SK-MEL-5 (cell line): ENCODE measurements at places on chromosomes 6 and 20.

- peak; percentile 84 for DNase-seq
Measured at GRCh38 chr6:20092071-20092566, 120.2 kb downstream of the MBOAT1 start.

- DNase-seq, result peak; percentile 94
Measured at GRCh38 chr6:11496152-11497060, 41.1 kb upstream of the TMEM170B start.

- DNase-seq, result no peak
Measured at GRCh38 chr6:83767033-83767432, 58.1 kb upstream of the SNAP91 start.

DNA sequence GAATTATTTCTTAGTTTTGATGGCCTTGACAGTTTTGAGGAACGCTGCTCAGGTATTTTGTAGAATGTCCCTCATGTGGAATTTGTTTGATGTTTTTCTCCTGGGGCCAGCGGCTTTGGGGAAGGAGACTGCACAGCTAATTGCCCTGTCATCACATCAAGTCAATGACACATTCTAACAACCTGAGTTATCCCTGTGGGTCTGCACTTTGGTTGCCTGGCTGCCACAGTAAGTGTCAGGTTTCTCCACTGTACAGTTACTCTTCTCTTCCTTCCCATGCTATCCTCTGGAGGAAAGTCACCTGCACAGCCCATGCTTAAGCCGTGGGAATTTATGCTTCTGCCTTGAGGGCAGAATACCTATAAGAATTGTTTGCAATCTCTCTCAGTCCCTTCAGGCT, 1.4 kb upstream of the TREML4 start:
- DNase-seq, result no peak

GRCh38 chr6:136927292-136927691, 5.2 kb downstream of the SLC35D3 start:
- DNase-seq, result peak; percentile 50

DNA sequence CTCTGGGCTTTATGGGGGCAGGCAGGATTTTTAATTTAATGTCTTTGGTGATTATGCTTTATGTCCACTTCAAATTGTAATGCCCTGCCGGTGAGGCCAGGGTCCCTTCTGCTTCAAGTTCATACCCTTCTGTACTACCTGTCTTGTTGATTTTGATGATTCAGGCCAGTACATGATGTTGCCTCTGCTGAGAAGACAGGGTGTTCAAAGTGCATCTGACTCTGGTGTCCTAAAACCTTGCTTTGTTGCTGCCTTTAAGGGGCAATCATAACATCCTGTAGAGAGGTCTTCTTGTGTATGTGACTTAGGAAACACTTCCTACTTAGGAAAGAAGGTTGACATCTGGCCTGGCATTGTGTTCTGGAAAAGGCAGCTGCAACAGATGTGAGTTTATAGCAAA, 113.2 kb downstream of the TMEM170B start:
- DNase-seq, result no peak
